Cerebellar nuclear complex (tissue), 1 donor: ENCODE measurements at places on chromosomes 13 and 19.

DNA sequence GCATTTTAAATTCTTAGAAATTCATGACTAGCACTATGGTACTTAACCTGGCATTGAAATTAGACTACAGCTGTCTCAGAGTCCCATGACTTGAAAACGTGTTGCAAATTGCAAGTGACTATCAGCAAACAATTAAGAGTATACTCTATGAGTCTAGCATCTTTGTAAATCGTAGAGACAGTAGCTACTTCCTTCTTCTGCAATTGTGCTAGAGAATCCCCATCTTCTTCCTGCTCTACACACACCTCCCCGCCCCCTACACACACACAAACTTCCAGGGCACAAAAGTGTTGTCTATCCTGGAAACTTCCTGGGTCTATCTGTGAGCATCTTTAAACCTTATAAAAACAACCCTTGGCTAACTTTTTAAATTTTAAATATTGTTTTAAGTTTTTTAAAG lies 35.2 kb upstream of the MIR17HG start:
- DNase-seq = no peak

DNA sequence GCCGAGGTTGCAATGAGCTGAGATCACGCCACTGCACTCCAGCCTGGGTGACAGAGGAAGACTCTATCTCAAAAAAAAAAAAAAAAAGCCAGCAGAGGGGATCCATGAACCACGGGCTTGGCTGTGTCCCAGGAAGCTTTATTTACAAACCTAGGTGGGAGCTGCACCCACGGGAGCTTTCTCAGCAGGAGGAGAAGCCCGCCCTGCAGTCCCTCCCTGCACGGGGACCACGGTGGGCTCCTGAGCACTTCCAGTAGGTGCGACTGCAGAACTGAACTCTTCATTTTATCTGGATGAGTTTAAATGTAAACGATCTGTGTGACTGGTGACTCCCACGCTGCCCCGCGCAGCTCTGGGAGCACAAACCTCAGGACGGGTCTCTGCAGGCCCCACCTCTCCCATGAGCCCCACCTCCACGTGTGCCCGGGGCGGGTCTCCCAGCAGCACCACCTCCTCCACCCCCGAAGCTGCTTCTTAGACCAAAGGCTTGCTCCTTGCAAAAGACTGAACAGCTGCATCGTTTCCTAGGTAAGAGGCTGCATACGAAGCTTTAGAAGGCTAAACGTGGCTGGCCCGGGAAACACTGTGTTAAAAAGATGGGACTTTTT lies 66.4 kb downstream of the SPACA7 start:
- no peak for DNase-seq

- DNase-seq = no peak
Measured at GRCh38 chr19:23527797-23528196, 132.5 kb upstream of the ZNF91 start.

GRCh38 chr19:5751709-5752108 lies 31.3 kb downstream of the CATSPERD start:
- no peak for DNase-seq

GRCh38 chr13:110684388-110685056 lies 21.4 kb downstream of the CARS2 start:
- no peak for DNase-seq

GRCh38 chr19:35845215-35846037 lies 6.9 kb downstream of the NPHS1 start:
- no peak for DNase-seq

DNA sequence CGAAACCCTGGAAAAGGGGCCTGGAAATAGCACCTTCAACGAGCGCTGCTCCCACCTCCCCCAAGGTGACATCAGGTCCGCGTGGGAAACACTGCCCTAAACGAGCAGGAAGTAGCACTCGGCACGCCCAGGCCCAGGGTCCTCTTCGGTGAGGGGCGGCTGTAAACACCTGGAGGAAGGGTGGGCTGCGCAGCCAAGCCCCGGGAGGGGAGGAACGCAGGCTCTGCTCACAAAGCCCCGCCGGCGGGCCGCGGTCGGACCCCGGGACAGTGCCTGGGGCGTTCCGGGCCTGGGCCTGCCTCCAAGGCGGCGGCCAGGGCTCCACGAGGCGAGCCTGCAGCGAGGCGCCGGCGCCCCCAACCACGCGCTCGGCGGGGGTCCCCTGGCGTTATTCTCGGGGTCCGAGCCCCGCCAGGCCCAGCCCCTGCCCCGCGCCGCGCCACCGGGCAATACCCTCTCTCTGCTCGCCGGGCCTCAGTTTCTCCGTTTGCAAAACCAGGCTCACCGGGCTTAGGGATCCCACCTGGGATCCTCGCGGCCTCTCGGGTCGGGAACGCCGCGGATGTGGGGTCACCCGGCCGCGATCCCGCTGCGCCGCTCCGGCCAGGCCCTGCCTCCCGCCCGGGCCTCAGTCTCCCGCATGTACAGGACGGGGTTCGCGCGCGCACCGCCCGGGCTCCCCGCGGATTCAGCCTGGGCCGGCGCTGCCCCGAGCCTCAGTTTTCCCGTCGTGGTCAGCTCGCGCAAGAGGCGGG lies 630 bp downstream of the RNF126 start:
- DNase-seq = no peak

- no peak for DNase-seq
Measured at GRCh38 chr19:18233224-18233825, 7.1 kb upstream of the PDE4C start.

GRCh38 chr19:37074819-37075362 lies 3.3 kb upstream of the ZNF420 start:
- DNase-seq = no peak

DNA sequence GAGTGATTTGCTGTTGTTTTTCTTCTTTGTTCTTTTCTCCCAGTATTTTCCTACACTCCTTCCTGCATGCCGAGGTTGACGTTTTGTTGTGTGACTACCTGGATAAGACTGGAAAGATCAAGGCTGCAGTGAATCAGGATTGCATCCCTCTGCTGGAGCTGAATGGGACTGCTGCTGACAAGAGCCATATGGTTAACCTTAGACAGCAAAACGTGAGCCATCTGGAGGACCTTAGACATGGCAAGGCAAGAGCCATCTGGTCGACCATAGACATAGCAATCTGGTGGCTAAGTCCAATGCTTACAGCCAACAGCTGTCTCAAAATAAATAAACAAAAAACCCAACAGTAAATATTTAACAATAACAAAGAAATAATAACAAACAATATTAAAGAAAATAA lies 42.6 kb upstream of the ZNF91 start:
- no peak for DNase-seq

DNA sequence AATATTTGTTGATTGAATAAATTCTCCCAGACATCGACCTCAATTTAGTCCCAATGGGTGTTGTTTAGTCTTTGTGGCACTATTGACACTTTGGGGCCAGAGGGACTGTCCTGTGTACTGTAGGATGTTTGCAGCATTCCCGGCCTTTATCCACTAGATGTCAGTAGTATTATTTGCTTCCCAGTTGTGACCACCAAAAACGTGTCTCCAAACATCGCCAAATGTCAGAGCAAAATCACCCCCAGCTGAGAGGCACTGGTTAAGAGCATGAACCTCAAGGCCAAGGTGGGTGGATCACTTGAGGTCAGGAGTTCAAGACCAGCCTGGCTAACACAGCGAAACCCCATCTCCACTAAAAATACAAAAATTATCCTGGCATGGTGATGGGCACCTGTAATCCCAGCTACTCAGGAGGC lies 15.4 kb downstream of the NLRP12 start:
- DNase-seq = no peak

DNA sequence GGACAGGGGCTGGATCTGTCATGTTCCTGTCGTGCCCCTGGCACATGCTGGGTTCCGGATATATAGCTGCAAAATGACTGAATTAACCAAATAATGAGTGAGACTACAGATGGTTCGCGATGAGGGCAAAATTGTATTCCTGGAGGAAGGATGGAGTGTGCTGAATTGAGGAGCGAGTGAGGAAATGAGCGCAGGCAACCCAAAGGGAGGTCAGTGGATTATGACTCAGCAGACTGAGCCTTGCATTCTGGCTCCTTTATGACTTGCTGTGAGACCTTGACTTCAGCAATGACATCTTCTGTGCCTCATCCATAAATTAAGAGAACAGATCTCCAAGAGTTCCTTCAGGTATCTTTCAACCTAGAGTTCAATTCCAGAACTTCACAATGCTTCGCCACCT lies 115.0 kb upstream of the CLDN10 start:
- no peak for DNase-seq

DNA sequence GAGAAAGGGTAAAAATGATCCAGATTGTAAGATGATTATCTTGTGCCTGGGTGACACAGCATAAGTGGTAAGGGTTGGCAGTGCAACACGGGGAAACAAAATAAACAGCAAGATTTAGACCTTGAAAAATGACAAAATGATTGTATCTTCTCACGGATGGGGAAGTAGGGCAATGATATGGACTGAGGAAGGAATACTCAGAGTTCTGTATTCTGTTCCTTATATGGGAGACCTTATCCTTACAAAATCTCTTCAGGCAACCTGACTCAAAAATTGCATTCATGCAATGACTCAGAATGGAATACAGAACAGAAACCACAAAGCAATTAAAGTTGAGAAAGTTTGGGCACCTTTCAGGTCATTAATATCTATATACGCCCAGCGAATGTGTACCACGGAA lies 149.0 kb downstream of the HS6ST3 start:
- DNase-seq = no peak

DNA sequence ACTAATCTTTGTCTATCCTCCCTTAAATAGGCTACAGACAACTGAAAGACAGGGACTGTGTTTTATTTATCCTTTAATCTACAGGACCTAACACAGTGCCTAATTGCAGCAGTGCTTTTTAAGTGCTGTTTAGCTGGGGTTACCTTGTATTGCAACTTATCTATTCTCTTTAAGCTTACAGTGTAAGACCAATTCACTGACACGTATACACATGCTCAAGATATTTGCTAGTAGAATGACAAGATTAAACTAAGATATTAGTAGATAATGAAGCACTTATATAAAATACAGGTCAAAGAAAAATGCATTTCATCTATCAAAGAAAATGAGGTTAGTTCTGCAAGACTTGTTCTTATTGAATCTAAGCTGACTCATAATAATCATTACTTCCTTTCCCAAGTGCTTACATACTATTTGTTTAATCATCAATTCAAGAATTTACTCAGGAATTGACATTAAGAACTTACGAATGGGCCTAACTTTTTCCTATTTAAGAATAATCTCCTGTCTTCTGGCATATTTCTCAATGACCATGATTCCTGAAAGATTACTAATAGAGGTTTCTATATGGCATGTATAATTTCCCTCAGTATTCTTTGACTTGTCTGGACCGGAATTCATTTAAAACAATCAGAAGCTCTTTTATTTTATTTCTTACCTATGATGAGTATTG lies 75.8 kb upstream of the MAB21L1 start:
- DNase-seq = no peak

- no peak for DNase-seq
Measured at GRCh38 chr13:60418954-60419353, 21.9 kb downstream of the TDRD3 start.

- no peak for DNase-seq
Measured at GRCh38 chr13:33636243-33636642, 181.7 kb upstream of the RFC3 start.

GRCh38 chr19:5832061-5832460 lies 7.4 kb downstream of the FUT6 start:
- DNase-seq = no peak

- DNase-seq = no peak
Measured at GRCh38 chr13:77349365-77349764, 22.5 kb upstream of the MYCBP2 start.

DNA sequence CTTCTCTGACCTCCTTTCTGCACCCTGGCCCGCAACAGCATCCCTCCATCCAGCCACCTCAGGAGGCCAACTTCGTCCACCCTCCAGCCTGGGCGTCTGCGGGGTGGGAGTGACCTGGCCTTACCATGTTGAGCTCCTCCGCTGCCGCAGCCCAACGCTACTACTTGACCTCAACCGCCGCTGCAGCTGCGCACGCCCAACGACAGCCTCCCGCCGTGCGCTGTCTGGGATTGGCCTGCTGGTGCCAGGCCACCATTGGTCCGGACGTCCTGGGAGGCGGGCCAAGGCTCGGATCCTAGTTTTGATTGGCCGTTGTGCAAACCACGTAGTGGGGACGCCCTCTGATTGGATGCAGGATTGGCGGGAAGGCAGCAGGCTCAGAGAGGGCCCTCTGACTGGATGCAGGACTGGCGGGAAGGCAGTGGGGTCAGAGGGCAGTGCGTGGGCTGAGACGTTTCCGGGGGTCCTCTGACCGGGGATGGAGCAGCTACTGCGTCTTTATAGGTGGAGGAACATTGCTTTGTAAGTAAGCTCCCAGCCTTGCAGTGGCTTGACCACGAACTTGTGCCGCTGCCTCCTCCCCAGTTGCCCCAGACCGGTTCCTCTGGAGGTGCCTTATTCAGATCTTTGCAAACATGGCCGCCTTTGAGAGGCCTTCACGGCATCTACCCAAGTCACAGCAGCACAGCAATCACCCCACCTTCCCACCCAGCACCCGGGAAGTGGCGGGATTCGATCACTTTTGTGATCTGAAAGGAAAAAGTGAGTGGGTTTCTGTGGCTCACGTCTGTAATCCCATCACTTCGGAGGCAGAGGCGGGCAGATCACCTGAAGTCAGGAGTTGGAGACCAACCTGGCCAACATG lies at the start of gene TUBA3C:
Gene TUBA3C (minus strand): TSS at position 204 of the 865 bp plus-strand sequence. CDS start 77 bp downstream, at position 127.
- no peak for DNase-seq
